ENCODE measurements at places on chromosomes 16 and 17.

DNA sequence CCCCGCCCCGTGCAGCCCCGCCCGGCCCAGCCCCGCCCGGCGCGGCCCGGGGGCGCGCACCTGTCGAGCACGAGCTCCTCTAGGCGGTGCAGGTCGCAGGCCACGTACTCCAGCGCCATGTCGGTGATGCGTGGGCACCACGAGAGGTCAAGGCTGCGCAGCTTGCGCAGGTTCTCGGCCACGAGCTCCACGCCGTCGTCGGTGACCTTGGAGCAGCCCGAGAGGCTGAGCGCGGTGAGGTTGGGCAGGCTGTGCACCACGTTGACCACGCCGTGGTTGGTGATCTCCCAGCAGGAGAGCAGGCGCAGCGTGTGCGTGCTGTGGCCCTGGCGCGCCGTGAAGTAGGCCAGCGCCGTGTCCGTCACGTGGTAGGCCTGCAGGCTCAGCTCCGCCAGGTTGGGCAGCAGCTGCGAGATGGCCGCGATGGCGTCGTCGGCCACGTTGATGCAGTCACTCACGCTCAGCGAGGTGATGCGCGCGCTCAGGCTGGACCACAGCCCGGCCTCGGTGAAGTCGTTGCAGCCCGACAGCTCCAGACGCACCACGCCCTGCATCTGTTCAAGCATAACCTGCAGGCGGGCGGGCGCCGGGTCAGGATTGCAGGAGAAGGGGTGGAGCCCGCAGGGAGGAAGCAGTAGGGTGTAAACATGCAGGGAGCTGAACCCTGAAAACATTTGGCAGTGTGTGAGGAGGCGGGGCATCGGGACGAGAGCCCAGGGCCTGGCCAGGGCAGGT, 5.3 kb upstream of the WDR24 start:
- peak; percentile 82 for DNase-seq

DNA sequence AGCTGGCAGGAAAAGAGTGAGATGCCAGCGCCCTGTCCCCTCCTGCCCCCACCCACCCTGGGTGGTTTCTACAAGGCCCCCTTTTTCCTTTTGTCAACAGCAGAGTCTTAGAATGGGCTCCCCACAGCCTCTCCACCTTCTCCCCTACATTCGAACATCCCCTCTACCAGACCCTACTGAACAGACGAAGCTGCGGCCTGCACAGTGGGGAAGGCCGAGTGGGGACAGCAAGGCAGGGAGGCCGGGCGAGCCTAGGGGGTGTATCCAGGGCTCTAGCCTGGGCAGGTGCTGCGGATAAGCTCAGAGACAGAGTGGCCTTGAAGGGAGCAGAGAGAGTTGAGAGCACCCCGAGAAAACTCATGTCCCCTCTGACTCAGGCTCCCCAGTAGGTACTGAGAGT, 7.4 kb downstream of the ZACN start:
- DNase-seq: no peak

DNA sequence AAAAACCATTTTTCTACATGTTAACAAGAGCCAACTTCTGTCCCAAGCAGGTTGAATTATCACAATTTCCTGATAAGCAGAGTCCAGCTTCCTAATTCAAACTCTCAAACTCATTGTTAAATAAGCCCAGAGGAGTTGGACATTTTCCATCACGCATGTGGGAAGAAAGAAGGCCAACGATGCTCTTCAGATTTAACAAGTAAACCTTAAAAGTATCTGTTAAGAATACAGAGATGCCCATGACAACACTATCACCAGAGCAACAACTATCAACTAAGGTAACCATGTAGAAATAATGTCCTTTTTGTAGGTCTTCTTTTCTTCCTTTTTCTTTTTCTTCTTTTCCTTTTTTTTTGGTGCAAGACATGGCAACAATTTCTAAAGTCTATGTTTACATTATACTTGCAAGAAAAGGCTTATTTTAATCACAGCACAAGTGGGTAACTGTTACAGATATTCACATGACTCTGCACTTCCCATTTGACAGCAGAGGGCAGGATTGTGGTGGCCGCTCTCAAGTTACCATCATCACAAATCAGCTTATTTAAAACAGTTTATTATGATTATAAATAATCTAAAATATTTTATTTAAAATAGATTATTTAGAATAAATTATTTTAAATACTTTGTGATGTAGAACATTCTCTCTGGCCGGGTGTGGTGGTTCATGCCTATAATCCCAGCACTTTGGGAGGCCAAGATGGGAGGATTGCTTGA, 35.7 kb upstream of the DHRS7B start:
- no peak for DNase-seq

DNA sequence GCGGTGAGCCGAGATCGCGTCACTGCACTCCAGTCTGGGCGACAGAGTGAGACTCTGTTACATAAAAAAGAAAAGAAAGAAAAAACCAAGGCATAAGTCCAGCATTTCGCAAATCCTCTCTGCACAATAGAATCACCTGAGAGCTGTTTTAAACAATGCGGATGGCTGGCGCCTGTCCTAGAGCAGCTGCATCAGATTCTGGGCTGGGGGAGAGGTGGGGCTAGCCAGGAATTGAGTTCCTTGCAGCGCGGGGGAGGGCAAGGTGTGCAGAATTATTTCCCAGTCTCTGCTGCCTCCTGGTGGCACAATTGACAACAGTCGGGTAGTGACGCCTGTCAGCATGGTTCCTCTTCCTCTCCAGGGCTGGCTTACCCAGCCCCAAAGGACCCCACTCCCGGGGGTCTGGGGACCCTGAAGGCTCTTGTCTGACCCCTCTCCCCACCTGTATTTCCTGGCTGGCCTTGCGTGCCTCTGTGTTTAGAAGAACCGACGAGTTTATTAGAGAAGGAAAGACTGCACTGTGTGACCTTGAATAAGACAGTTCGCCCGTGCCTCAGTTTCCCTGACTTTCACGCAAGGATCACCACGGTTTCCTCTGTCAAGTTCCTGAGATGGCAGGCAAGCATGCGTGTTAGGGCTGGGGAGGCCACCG, 41.1 kb upstream of the PLCG2 start:
- DNase-seq: peak; percentile 92

DNA sequence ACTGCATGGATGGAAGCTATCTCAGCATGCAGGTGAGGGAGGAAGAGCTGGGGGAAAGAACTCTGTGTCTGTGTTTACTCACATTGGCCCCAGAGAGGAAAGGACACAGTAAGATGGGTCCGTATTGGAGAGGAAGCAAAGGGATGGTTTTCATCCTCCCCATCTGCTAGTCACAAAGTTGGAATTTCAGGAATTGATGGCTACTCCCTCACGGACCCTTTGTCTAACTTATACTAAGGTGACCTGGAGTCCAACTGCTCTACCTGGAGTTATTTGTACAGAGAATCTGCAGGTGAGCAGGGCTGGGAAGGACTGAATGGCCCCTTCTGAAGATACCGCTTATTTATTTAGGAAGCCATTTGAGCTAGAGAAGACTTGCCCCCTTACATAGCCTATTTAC, 55.1 kb downstream of the WNT3 start:
- no peak for DNase-seq

GRCh38 chr16:53087101-53087500, 32.3 kb downstream of the CHD9 start:
- no peak for DNase-seq

- DNase-seq: no peak
These were observed 15.8 kb downstream of the CTU2 start for GRCh38 chr16:88721815-88722755.

GRCh38 chr17:68456339-68457167, 743 bp downstream of the WIPI1 start:
- peak; percentile 88 for DNase-seq

GRCh38 chr17:61458000-61458399, 5.8 kb downstream of the TBX4 start:
- DNase-seq: no peak

DNA sequence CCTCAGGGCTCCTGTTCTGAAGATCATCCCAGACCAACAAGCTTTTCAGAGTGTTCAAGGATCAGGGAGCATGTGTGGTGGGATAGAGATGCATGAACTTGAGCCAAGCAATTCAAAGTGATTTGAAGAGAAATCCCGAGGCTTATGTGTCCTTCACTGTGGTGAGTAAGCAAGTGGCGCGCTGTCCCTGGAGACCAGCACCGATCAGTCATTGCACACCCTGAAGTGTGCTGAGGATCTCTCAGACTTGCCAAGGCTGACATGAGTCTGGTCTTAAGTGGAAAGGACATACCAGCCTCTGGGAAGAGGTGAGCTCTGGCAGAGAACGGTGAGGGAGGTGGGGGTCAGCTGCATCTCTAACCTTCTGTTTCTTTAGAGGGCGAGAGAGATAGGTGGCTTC, 43.8 kb upstream of the CDH13 start:
- DNase-seq: no peak

DNA sequence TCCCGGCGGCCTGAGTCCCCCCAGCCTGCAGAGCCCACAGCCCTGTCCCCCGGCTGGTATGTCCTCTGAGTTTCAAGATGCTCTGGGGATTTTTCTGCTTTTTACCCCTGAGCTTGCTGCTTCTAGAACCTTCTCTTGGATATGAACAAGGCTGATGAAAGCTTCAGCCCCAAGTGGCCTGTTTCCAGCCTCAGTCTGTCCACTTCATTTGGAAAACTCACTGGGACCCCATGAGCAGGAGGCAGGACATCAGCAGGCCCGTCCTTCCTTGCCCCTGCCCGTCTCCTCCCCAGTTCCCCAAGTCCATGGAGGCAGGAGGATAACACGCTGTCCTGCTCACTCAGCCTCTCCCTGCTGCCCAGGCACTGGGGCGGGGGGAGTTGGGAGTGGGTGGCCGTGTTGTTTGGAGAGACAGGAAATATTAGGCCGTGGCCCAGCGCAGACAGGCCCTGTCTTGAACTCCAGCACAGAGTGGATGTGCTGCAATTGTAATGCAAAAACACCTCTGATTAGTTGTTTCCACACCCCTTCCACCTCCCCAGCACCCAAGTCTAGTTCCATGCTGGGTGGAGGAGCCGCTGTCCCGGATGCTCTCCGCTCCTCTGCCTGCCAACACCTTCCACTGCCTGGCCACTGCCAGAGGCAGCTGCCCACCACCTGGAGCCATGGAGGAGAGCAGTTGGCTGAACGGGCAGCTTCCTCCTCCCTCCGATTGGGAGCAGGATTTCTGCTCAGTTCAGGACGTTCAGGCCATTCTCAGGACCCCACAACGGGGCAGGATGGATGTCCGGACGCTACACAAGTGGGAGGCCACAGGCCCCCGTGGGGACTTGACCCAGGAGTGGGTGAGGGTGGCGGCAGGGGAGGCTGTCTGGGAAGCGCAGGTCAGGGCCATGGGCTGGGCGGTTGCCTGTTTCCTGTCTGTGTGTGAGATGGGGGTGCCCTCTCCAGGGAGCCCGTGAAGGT, 216.9 kb upstream of the GSE1 start:
- DNase-seq: peak; percentile 59

- DNase-seq: no peak
These were observed 17.8 kb downstream of the ACTG1 start for GRCh38 chr17:81494626-81495377.

DNA sequence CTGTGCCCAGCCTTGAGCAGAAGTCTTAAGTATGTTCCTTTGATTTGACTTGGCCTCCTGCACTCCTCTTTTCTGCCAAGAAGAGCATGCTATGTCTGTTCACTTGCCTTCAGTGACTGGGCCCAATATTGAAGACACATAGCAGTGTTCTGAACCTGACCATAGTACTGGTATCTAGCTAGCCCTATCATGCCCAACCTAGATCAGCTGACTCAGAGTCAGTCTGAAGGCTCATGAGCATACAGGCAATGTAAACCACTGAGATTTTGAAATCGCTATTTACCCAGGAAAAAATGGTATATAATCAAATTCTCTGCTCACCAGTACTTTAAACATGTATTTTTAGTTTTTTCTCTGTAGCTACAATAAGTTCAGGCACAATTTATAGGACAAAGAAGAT, 129.4 kb downstream of the TANC2 start:
- no peak for DNase-seq
